Activated CD4-positive, CD25-positive, alpha-beta regulatory T cell treated with anti-CD3 and anti-CD28 coated beads, Interleukin-2, amount 50 U/mL, for 24 hours (primary cell): ENCODE measurements at places on chromosomes 2 and 18.

GRCh38 chr2:134858245-134858644 is 19.8 kb downstream of the ACMSD start:
- no peak for ATAC-seq

GRCh38 chr2:53087874-53088461 is 679.6 kb upstream of the CHAC2 start:
- no peak for ATAC-seq

DNA sequence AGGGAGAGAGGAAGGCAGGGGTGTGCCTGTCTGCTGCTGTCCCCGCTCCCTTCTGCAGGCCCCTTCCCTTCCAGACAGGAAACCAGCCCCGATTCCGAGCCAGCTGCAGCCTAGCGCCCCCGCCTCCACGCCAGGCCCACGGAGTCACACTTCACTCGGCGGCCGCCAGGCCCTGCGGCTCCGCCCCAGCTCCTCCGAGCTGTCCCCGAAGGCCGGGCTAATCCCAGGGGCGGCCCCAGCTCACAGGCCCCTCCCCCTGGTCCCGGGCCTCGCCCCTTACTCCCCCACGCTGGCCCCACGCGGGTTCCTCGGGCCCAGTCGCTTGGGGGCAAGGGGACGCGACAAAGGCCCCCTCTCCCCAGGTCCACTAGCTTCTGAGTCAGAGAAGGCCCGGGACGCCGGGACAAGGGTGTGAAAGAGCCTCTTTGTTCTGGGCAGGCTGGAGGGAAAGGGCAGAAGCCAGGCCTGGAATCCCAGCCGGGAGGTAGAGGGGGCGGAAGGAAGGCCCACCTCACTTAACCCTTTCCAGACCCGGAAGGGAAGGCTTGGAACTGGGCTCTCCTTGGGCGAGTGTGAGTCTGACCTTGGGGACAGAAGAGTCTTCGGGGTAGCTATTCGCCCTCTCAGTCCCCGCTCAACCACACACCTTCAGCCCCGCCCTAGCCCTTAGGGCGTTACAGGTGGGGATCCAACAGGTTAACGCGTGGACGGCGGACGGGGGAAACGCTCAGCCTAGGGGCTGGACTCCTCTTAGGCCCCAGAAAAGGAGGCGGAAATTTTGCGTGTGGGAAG is 1.2 kb downstream of the RTKN start:
- peak; percentile 84 for ATAC-seq

DNA sequence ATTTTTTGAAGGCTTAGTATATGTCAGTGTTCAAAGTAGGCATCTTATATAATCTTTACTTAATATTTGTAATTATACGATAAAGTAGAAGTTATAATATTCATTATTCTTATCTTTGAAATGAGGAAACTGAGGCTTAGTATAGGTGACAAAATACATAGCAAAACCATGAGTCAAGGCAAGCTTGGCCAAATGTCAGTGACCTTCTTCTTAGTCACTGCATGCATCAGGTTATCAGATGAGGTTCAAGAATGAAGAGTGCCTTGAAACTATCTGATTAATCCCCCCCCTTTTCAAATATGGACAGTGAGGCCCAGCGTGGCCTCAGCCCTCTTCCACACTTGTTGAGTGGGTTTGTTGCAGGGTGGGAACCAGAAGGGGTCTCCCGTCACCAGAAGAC is 59.3 kb downstream of the PMAIP1 start:
- ATAC-seq: peak; percentile 80

- no peak for ATAC-seq
These were observed 12.9 kb downstream of the ID2 start for GRCh38 chr2:8694737-8695136.

GRCh38 chr2:227480528-227480927 is 8.6 kb downstream of the AGFG1 start:
- peak; percentile 62 for ATAC-seq

- no peak for ATAC-seq
These were observed 239.5 kb downstream of the MYCN start for GRCh38 chr2:16179701-16180416.

DNA sequence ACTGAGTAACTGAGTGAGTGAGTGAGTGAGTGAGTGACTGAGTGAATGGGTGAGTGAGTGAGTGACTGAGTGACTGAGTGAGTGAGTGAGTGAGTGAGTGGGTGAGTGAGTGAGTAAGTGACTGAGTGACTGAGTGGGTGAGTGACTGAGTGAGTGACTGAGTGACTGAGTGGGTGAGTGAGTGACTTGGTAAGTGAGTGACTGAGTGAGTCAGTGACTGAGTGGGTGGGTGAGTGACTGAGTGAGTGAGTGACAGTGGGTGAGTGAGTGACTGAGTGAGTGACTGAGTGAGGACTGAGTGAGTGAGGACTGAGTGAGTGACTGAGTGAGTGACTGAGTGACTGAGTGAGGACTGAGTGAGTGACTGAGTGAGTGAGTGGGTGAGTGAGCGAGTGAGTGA is 13.9 kb downstream of the MAL start:
- ATAC-seq: peak; percentile 36

- ATAC-seq: no peak
These were observed 96.2 kb downstream of the COPS8 start for GRCh38 chr2:237181844-237182243.

- ATAC-seq: no peak
These were observed 134.3 kb downstream of the MEP1B start for GRCh38 chr18:32324181-32324580.
